ENCODE measurements at places on chromosomes 16 and 17.

GRCh38 chr17:67434061-67434525, 57.0 kb downstream of the PITPNC1 start:
- DNase-seq, result no peak

DNA sequence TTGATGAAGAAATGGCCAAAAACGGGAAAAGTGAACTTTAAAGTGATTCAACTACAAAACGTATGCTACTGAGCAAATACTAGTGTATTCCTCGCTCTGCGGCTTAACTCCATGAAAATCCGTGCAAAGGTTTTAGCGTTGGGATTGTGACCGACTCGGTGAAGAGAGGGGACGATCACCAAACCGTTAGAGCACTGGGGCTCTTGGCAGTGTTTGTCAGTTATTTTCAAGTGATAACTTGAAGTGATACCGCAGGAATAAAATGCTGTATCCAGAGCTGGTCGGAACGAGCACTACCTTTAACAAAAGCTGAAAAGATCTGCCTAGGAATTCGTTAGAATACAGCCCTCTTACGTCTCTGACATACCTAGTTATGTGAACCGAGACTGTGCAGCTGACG, 773 bp upstream of the PPM1D start:
- DNase-seq, result no peak

- no peak for DNase-seq
These were observed 482.6 kb upstream of the ERCC4 start for GRCh38 chr16:13437413-13437795.

DNA sequence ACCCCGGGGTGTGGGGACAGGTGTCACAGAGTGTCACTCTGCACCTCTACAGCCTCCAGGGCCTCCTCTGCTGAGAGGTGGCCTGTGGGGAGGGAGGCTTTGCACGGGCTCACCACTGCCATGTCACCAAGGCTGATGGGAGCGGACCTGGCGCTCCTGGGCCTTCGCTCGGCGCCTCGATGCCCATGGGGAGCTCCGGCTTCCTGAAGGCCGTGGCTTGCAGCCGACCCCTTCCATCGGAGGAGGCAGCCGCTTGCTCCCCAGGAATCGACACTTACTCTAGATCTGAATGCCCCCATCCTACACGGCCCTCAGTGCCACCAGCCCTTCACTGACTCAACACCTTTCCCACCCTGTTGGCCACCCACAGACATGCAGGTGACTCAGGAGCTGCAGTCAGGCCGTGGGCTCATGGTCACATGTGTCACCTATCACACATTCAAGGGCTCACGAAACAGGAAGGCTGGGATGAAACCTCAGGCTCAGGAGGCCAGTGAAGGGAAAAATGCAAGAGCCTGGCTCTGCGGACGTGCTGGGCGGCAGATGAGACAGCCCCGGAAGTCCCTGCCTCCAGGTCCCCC, 11.9 kb downstream of the LGALS3BP start:
- no peak for DNase-seq

- DNase-seq, result peak; percentile 42
These were observed 4.6 kb upstream of the ATP2A1 start for GRCh38 chr16:28873543-28874201.

DNA sequence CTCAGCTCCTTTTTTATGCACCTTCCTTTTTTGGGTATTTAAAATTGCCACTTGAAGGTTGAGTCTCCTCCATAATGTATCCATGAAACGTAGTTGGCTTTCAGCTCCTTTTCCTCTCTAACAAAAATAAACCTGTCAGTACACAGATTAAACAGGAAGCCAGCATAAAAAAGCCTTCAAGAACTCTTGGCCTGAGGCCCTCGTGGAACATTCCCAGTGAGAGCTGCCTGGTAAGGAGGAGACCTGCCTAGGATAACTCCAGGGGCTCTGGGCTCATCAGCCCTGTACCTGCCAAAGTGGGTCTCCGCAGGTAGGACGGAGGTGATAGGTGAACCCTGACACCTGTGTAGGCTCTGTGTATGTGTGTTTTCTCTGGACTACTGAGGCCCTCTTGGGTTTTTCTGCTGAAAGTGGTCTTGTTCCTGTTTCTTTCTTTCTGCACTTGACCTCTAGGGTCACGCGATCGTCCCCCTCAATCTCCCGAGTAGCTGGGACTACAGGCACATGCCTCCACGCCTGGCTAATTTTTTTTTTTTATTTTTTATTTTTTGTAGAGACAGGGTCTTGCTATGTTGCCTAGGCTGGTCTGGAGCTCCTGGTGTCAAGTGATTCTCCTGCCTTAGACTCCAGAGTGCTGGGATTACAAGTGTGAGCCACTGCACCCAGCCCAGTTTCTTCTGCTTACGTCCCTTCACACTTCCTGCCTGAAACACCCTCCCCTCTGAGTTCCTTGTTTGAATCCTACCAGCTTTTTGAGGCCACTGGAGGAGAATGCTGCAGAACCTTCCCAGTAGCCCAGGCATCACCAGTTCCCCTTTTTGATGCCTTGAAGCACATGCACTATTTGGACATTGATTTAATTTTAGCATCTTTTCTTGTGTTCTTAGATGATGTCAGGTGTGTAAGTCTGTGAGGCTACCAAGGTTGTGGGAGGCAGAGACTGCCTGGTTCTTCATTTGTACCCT, 9.8 kb downstream of the PGS1 start:
- peak; percentile 45 for DNase-seq

DNA sequence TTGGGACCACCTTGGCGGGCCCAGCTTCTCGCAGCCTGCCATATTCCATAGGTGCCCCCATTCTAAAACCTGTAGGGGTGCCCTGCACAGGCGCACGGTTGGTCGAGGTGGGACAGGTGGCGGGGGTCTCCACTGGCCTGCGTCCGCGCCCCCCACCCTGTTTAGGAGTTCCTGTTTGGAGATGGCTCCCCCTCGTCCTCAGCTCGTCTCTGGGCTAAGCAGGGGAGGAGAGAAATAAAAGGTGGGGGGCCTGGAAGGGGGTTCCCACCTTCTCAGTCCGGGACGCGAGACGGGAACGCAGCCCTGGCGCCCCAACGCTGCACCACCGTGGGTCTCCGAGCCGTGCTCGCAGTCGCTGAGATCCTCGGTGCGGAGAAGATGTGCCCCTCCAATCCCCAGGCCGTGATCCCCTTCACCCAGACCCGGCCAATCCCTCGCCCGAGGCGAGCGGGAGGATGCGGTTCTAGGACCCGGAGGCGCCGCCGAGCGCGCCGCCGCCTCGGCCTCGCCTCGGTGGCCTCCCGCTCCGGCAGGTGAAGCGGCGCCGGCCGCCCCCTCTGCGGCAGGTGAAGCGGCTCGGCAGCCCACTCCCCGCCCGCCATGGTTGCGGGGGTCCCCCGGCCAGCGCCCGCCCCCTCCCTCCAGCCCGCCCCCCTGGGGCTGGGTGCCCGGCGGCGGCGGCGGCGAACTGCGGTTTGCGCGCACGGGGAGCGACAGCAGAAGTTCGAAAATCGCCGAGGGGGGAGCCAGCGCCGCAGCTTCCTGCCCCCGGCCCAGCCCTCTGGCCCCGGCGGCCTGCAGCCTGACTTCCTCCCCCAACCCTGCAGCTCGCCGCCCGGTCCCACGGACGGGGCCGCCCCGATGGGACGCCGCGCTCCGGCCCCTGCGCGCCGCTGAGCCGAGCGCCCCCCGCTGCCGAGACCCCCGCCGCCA, at the start of gene FMNL1:
Gene FMNL1, plus strand, starts transcription at position 805 of the 933 bp plus-strand sequence. CDS start 240 bp downstream, outside the sequence.
- DNase-seq, result no peak

DNA sequence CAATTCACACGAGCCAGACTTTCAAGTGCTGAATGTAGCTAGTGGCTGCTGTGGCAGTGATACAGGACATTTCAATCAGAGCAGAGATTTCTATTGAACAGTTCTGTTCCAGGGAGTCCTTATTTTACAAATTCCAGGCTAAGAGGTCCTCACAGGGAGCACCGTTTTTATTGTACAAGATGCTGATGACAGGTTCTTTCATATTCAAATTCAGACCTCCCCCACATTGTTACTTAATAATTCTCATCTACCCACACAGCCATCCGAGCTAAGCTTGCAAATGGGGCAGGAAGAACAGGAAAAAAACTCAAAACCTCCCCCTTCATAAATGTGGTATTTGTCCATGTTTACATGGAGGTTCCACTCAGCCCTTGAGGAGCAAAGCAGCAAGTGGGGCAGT, 9.8 kb downstream of the GABARAPL2 start:
- no peak for DNase-seq

DNA sequence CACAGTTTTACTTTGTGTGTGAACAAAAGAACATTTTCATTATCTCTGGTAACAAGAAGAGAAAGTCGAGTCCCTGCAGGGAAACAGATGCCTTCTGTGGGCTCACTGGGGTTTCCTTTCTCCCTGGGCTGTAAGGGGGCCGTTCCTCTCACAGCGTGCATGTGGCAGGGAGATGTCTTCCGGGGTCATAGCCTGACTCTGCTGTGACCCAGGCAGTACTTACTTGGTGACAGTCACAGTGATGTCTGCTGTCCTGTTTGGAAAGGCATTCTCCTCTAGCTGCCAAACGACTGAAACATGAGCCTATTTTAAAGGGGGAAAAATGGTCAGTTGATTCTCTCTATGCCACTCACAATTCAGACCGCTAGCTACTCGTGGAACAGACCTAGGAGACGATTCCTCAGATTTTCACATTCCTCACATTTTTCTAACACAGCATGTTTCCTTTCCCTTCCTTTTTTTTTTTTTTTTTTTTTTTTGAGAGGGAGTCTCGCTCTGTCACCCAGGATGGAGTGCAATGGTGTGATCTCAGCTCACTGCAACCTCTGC, 7.3 kb downstream of the HASPIN start:
- DNase-seq, result no peak

DNA sequence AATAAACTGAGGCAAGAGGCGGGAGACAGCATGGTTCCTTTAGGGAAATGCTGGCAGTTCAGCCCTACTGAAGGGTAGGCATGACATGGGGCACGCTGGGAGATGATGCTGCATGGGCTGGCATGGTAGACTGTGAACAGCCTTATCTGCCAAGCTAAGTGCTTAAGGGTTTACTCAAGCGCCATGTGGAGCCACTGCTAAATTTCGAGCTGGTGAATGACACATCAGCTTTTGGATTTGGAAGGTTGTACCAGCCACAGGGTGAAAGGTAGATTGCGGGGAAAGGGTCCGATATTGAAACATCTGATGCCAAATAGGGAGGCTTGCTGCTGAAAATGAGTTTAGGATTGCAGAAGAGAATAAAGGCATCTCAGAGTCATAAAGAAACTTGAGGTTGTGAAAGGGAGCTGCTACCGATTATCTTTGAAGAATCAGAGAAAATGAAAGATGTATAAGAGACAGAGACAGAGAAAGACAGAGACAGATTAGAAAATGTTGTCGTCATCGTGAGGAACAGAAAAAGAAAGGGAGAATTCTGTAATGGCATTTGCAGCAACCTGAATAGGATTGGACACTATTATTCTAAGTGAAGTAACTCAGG, 16.3 kb downstream of the PIK3R5 start:
- DNase-seq, result no peak

DNA sequence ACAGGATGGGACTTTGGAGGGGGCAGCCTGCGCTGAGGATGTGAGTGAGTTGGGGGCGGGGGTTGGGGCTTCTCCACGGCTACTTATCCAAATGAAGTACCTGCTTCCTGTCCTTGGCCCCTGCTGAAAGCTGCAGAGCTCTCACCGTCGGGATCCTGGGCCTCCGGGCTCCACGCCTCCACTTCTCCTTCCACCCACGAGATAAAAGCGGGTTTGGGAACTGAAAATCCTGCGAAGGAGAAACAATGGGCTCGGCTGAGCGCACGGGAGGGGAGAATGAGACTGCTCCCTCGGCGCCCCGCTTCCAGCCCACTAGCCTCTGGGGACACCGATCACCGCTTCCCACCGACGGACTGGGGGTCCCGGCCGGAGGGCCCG, 486 bp downstream of the ZNF785 start:
- DNase-seq, result peak; percentile 63

- DNase-seq, result no peak
These were observed 100.8 kb downstream of the SLC39A11 start for GRCh38 chr17:72991651-72992050.

- no peak for DNase-seq
These were observed 539 bp downstream of the LRRC45 start for GRCh38 chr17:82023447-82024241.

GRCh38 chr16:27337024-27337423, 23.2 kb downstream of the IL4R start:
- no peak for DNase-seq

DNA sequence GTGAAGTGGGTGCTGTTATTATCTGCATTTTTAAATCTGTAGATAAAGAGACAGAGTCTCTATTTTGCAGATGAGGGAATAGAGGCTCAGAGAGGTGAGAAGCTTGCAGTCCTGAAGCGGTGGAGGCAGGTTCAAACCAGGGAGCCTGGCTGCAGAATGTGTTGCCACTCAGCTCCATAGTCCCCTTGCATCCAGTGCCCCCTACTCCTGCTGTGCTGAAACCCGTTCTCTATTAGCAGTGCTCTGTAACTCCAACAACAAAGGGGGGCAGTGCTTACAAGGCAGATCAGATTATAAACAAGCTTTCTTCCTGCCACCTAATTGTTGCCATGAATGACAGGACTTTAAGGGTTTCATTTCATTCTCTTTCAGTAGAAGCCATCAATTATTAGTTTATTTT, 118.1 kb upstream of the CACNG3 start:
- DNase-seq, result no peak

GRCh38 chr16:2968738-2969544, at the start of gene PAQR4:
Gene PAQR4 (plus strand): TSS chr16:2969348. CDS start chr16:2969675, 327 bp downstream.
- peak; percentile 95 for DNase-seq

GRCh38 chr16:26645614-26646013, 421.1 kb upstream of the C16orf82 start:
- peak; percentile 1 for DNase-seq

- no peak for DNase-seq
These were observed 46.4 kb upstream of the PIK3R6 start for GRCh38 chr17:8913879-8914278.

GRCh38 chr16:54883358-54883757, 47.3 kb upstream of the IRX5 start:
- no peak for DNase-seq

- no peak for DNase-seq
These were observed 263.0 kb downstream of the FTO start for GRCh38 chr16:53966821-53967571.

GRCh38 chr16:84963066-84963465, 48.3 kb downstream of the ZDHHC7 start:
- DNase-seq, result no peak

DNA sequence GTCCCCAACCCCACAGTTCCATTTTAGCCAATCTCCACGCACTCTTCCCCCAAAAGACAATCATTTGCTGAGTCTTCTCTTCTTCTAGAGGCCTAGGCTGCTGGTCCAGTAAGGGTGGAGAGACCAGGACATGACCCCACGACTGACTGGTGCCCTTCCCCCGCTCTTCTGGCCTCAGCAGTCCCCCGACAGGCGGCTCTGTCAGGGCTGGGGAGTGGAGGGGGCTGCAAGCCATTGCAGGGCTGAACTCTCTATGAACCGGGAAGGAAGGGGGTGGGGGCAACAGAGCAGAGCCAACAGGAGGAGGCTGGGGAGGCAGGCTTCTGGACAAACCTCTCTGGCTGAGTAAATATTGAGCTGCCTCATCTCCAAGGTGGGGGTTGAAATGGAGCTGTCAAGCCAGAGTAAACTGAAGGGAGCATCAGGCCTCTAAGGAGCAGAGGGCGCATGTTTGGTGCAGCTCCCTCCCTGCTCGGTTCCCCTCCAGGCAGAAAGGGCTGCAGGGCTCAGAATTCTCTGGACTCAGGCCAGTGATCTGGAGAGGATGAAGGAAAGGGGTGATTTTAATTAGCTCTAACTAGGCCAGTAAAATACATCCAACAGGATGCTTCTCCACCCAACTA, 8.7 kb downstream of the HOXB1 start:
- no peak for DNase-seq
